ENCODE measurements at places on chromosomes 2 and 18. TPM values are rescaled to one million over a fixed set of nuclear protein-coding genes. Genes with fewer than 3 reads are reported as not detected.

Gene TNFRSF11A
- 7.1 TPM for total RNA-seq

Gene KATNAL2
- 2.3 TPM for total RNA-seq

Gene LYG1
- total RNA-seq, result 1.7 TPM

Gene TMEM178A
- total RNA-seq, result 0.10 TPM

Gene CYP1B1
- 4.5 TPM for total RNA-seq

Gene CYB5A
- total RNA-seq, result 127 TPM

Gene GRB14
- 5.1 TPM for total RNA-seq

Gene C2orf92
- 0.72 TPM for total RNA-seq

Gene ANKRD36B
- total RNA-seq, result 5.0 TPM

Gene IMP4
- 163 TPM for total RNA-seq

Gene PPIL3
- 21.9 TPM for total RNA-seq

Gene CGREF1
- total RNA-seq, result 7.4 TPM

Gene SIX3
- 4.1 TPM for total RNA-seq

Gene G6PC2
- total RNA-seq, result not detected

Gene CFAP65
- 0.17 TPM for total RNA-seq

Gene PELI1
- 1.3 TPM for total RNA-seq

Gene IKZF2
- total RNA-seq, result 0.29 TPM

Gene CAVIN2
- 45.9 TPM for total RNA-seq

Gene ARPC2
- total RNA-seq, result 285 TPM

Gene MAPK4
- total RNA-seq, result 0.33 TPM

Gene CD302
- 2.3 TPM for total RNA-seq

Gene ZAP70
- 0.18 TPM for total RNA-seq

Gene PTCD3
- 70.0 TPM for total RNA-seq

Gene ZBTB7C
- 0.27 TPM for total RNA-seq

Measured in A549 treated with AZD2906 at 1 μM for 4 hours (cell line).